ENCODE measurements at places on chromosomes 7 and 10.

- no peak for DNase-seq
Measured at GRCh38 chr10:89215511-89215910, 8.4 kb upstream of the CH25H start.

GRCh38 chr10:60372436-60372835 lies 17.2 kb downstream of the ANK3 start:
- no peak for DNase-seq

DNA sequence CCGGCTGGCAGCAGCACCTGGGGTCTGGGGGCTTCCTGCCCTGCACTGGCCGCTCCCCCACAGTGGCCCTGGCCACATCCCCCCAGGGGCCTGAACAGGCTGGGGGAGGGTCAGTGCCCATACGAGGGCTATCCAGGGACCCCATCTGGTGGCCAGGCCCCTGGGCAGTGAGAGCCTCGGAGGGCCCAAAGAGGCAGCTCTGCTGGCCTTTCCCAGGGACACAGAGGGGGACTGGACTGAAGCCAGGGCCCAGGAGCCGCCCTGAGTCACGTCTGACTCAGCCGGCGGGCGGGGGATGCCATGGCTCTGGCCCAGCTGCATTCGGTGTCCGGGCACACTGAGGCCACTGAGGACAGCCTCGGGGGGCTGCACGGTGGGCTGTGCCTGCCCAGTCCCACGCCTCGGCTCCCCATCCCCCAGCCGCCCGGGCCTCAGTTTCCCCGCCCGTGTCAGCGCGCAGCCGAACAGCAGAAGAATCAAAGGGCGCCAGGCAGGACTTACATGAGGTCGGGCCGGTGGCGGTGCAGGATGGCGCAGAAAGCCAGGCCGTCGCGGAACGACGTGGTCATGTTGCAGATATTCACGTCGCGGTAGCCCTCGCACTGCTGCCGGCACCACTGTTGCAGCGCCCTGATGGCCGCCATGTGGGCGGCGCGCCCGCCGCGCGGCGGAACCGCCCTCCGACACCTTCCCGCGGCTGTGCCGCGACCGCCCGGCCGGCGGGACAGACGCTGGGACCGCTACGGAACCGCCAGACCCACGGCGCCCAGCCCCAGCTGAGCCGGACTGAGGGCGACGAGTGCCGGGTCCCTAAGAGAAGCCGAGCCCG lies at the start of gene MICALL2:
Gene MICALL2 (minus strand): TSS at position 788 of the 829 bp plus-strand sequence. CDS start 144 bp downstream, at position 644.
- DNase-seq: peak; percentile 32

DNA sequence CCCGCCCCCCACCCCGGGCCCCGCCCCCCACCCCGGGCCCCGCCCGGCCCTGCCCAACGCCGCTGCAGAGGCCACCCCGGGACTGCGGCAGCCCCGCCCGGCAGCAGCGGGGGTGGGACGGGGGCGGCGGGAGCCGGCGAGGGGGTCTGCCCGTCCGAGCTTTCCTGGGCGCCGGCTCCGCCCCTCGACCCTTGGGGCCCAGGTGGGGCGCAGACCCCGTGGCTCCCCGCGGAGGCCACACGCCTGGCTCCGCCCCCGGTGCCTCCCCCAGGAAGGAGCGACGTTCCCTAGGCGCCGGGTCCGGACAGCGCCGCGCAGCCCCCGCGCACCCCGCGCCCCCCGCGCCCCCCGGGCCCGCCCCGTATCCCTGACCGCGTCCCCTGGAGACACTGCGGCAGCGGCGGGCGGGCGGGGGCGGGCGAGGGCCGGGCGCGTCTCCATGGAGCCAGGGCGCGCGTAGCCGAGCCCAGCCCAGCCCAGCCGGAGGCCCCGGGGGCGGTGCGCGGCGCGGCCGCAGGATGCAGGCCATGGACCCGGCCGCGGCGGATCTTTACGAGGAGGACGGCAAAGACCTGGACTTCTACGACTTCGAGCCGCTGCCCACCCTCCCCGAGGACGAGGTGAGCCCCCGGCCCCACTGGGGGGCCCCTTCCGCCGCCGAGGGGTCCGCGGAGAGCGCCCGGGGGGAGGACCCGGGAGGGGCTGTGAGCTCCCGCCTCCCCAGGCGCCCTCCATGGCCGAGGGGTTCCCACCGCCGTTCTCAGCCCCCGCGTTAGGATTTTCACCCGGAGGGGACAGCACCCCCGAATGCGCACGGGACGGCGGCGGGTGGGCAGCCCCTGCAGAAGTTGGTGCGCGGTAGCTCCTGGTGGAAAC lies at the start of gene KNDC1:
Gene KNDC1 (plus strand): TSS at position 270 of the 876 bp plus-strand sequence. CDS start 249 bp downstream, at position 519.
- DNase-seq: no peak

- DNase-seq: no peak
Measured at GRCh38 chr7:36400606-36401005, 10.9 kb downstream of the ANLN start.

DNA sequence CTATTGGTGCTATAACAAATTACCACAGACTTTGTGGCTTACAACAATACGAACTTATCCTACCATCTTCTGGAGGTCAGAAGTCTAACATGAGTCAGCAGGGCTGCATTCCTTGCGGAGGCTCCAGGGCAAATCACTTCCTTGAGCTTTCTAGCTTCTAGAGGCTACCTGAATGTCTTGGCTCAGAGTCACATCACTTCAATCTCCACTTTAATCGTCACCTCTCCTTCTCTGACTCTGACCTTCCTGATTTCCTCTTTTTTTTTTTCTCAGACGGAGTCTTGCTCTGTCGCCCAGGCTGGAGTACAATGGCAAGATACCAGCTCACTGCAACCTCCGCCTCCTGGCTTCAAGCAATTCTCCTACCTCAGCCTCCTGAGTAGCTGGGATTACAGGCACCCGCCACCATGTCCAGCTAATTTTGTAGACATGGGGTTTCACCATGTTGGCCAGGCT lies 44.6 kb upstream of the ANAPC16 start:
- DNase-seq: no peak

GRCh38 chr7:157766098-157766497 lies 429.3 kb downstream of the DNAJB6 start:
- DNase-seq: no peak

- DNase-seq: no peak
Measured at GRCh38 chr10:30439931-30440330, 5.9 kb downstream of the MAP3K8 start.

DNA sequence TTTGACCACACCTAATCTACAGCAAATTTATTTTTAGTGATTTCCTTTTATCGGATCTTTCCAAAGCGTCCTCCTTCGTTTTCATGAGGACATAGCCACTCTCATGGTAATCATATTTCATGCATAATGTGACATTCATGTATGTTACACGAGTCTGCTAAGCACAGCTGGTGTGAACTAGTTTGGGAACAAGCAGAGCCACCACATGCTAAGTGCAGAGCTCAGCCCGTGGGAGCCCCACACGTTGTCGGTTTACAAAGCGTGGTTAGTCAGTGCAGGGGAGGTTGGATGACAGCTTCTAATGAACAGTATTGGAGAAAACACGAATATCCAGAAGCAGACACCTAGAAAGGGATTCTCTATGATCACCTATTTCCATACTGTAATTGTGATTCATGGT lies 78.4 kb upstream of the GJD4 start:
- DNase-seq: peak; percentile 28

- DNase-seq: no peak
Measured at GRCh38 chr7:83546586-83546985, 102.4 kb downstream of the SEMA3E start.

GRCh38 chr10:47339759-47340607 lies 8.2 kb upstream of the RBP3 start:
- no peak for DNase-seq

GRCh38 chr7:157003445-157003755 lies 7.1 kb downstream of the MNX1 start:
- no peak for DNase-seq

- DNase-seq: no peak
Measured at GRCh38 chr10:113316506-113316905, 236.3 kb upstream of the HABP2 start.

DNA sequence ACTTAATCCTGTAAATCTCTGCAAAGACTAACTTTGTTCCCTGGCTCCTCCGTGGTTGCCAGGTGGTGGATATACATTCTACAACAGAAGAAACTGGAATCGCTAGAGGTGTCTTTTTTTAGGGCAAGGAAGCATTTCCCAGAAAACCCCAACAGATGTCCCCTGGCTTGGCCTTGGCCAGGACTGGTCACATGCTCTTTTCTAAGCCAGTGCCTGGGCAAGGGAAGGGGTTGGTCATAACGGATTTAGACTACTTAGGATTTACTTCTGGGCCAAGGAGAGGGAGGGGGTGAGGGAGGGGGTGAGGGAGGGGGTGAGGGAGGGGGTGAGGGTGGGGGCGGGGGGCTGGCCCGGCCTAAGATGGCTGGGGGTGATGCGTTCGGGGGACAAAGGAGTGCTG lies 105.7 kb downstream of the SNX10 start:
- peak; percentile 52 for DNase-seq

GRCh38 chr10:80694930-80695329 lies 157.2 kb downstream of the SH2D4B start:
- DNase-seq: no peak

Data from brain (organoid and tissue), 16 donors.